ENCODE measurements at places on chromosomes 5 and 9.

DNA sequence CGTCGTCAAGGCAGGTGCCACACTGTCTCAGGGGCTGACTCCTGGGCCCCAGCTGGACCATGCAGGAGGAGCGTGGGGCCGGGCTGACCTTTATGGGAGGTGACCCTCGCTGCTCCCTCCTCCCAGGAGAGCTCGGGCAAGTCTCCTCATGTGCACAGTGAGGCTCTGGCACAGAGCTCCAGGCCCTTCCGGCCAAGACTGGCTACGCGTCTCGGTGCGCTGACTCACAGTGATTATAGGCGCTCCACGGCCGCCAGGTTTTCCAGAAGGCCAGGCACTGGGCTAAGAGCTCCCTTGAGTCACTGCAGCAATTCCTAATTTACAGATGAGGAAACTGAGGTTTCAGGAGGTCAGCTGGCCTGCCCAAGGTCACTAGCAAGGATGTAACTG, 47.4 kb downstream of the VAV2 start:
- no peak for DNase-seq

GRCh38 chr5:39394946-39395345, 29.8 kb downstream of the DAB2 start:
- DNase-seq: no peak

- DNase-seq: no peak
Measured at GRCh38 chr5:130436430-130436829, 532.2 kb downstream of the CHSY3 start.

DNA sequence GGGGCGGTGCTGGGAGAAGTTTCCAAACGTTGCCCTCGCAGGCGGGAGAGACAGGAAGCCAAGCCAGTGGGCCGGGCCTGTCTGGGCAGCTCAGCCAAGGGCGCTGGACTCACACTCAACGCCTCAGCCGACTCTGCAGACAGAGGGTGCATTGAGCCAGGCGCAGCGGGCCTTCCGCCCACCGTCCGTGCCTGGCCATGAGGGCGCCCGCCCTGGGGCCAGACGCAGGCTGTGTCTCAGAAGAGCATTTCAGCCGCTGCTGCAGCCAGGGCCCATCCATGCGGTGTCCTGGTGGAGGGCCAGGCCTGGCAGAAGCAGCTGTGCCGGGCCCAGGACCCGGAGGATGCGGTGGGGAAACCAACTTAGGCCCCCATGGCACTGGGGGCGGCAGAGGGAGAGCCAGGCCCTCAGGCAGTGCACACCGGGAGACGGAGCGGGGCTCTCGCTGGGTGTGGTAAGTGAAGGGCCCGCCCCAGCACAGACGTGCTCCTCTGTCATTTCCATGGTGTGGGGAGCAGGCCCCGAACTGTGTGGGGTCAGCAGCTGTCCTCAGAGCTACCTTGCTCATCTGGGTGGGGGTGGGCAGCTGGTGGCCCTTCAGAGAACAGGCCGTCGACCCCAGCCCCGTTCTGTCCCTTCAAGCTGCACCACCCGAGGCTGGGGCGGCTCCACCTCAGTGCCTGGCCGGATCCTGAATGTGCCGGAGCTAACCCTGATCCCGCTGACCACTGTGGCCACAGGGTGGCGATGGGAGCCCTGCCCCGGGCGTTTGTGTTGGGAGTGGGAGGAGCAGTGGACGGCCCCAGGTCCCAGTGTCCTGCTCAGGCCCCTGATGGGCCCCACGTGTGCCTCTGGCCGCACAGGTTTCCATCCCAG, 18.0 kb downstream of the DNLZ start:
- DNase-seq: no peak

- DNase-seq: no peak
Measured at GRCh38 chr5:128674837-128675446, 136.9 kb upstream of the FBN2 start.

- no peak for DNase-seq
Measured at GRCh38 chr5:152623951-152624350, 218.9 kb upstream of the NMUR2 start.

DNA sequence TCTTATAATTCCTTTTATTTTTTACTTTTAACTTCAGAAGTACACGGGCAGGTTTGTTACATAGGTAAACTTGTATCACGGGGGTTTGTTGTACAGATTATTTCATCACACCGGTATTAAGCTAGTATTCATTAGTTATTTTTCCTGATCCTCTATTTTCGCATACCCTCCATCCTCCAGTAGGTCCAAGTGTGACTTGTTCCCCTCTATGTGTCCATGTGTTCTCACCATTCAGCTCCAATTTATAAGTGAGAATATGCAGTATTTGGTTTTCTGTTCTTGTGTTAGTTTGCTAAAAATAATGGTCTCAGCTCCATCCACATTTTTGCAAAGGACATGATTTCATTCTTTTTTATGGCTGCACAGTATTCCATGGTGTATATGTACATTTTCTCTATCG, 43.1 kb upstream of the IFNE start:
- DNase-seq: no peak

DNA sequence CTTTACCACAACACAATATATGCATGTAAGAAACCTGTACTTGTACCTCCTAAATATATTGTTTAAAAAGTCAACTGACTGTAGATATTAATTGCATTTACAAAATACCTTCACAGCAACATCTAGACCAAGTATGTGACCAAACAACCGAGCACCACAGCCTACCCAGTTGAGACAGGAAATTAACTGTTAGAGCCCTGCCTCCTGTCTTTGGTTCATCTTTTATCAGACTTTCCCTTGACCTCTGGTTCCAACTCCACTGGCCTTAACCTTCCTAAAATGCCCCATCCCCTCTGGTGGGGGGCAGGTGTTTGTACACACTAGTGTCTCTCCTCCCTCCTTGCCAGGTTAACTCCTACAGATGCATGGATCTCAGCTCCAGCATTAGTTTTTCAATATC, 155.0 kb upstream of the PANK3 start:
- DNase-seq: no peak

DNA sequence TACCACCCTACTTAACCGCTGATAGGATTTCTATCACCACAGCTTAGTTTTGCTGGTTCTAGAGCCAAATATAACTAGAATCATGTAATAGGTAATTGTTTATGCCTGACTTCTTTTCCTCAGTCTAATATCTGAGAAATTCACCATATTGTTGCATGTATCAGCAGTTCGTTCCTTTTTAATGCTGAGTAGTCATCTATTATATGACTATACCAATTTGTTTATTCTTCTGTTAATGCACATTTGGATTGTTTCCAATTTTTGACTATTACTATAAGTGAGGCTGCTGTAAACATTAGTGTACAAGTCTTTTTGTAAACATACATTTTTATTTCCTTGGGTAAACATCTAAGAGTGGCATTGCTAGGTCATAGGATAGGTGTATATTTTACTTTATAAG, 25.9 kb downstream of the CSNK1G3 start:
- no peak for DNase-seq

DNA sequence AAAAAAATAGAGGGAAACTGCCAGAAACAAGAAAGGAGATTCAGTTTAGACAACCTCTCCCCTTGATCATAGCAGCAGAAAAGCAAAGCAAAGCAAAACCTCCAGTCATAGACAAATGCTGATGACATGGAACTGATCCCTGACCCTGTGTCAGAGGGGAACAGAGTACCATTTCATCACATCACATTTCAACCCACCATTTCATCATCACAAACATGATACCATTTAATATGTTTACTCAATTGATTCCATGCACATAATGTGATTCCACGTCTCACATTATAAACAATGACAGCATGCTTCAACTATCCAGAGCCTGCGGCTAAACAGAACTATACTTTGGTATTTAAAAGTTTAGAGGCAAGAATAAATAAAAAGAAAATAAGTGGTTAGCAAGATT, 28.7 kb upstream of the ACOT12 start:
- no peak for DNase-seq

- DNase-seq: no peak
Measured at GRCh38 chr5:82405618-82406204, 127.6 kb upstream of the RPS23 start.

GRCh38 chr5:35229076-35230037, 930 bp downstream of the PRLR start:
- DNase-seq: no peak

DNA sequence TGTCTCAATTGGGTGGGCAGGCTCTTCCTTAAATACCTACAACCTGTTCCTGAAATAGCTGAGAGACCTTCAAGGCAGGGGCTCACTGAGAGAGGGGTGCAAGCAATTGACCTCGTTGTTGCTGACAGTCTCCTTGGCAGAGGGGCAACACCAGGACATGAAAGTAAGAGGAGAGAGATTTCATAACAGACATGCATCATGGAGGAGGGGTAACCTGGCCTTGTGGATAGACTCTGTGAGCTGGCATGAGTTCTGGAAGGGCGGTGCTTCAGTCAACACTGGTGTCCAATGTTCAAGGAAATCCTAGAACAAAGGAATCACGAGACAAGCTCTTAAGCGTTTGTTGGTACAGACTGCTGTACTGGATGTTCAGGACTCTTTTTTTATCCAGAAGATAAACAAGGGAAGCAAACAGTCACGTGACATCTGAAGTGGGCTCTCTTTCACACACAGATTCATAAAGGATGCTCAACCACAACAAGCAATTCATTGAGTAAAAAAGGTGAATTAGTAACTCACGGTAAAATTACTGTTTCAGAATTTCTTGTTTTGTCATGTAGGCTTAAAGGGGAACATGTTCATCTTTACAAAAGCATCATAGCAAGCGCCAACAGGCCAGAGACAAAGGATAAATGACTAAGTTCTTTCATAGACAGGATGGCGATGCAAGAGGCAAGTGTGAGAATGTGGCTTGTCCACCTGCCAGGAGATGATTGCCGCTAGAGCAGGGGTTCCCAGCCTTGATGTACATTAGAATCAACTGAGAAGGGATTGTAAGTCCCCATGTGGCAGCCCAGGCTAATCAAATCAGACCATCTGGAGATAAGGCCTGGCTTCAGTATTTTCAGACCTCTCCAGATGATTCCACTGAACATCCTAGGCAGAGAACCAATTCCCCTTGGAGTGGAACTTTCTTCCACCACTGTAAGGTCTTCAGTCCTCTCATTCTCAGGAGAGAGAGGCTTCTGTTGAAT, 20.7 kb downstream of the ANKRA2 start:
- DNase-seq: no peak

DNA sequence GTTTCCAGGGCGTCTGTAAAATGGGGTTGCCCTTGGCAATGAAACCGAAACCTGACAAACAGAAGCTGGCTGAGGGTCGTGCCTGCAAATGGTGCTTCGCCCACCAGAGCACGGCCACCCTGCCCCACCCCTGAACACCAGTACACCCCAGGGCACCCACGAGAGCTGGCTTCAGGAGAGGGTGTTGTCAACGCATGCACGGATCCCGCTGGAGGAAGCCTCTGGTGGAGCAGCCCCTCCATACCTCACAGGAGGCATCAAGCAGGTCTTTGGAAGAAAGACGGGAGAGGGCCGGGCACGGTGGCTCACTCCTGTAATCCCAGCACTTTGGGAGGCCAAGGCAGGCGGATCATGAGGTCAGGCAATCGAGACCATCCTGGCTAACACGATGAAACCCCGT, 8.6 kb downstream of the SLC6A3 start:
- DNase-seq: no peak

DNA sequence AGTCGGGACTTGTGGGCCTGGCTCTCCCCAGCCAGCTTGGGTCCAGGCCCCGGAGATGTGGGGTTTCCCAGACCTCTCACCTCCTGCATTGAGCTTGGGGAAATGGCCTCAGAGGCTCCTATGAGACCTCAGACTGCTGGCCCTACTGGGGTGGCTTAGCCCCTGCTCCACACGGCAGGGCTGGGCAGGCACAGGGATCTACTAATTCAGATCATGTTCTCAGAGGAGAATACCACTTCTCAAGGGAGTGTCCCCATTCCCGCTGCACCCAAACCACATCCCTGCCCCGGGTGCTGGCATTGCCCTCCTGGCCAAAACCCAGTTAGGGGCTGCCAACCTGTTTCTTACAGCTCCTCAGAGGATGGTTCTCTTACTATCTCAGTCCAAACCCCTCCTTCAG, 82.1 kb upstream of the LMX1B start:
- DNase-seq: no peak
